OCI-M1 (cell line): ENCODE measurements at places on chromosomes 12 and 14.
A peak's percentile ranks its signal among the peaks of the same experiment; 100 is the strongest.

GRCh38 chr14:101227611-101228594 lies 324.4 kb upstream of the RTL1 start:
- DNase-seq, result no peak

DNA sequence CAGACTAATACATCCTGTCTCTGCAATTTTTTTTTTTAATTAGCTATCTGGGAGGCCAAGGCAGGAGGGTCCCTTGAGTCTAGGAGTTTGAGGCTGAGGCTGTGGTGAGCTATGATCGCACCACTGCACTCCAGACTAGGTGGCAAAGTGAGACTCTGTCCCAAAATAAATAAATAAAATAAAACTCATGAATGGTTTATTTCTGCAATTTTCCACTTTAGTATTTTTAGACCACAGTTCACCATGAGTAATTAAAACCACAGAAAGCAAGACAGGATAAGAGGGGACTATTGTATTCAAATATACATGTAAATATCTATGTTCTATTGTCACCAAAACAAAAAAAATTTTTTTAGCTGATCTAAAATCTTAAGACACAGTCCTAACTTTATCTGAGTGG lies 17.8 kb downstream of the TAOK3 start:
- DNase-seq, result no peak

DNA sequence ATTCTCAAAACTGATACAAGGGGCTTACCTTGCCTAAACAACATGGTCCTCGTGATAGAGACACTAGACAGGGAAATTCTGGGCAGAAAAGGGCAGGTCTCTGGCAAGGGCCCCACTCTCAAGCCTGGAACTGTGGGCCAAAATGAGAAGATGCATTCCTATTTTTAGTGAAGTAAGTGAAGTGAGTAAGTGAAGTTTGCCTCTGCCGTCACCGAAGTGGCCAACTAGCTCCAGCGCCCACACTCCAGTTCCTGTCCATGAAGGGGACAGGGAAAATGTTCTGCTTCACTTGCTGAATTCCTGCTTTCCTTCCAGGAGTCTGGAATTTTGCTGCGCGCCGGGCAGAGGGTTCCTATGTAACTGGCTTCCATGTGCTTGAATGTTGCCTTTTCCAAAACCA lies 1035.6 kb upstream of the TMEM132C start:
- DNase-seq, result no peak

DNA sequence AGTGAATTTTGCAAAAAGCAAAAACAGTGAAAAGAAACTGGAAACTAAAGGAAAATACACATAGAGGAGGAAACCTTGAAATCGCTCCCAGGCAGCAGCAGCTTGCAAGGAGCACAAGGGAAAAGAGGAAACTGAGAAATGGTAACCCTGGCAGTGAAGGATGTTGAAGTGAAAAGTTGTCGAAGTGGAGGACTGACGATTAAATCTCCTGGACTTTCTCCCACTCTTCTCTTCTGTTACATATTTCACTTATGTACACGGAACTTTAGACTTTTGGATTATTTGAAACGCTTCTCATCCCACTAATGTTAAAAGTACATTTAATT lies 388.8 kb upstream of the USP15 start:
- no peak for DNase-seq

DNA sequence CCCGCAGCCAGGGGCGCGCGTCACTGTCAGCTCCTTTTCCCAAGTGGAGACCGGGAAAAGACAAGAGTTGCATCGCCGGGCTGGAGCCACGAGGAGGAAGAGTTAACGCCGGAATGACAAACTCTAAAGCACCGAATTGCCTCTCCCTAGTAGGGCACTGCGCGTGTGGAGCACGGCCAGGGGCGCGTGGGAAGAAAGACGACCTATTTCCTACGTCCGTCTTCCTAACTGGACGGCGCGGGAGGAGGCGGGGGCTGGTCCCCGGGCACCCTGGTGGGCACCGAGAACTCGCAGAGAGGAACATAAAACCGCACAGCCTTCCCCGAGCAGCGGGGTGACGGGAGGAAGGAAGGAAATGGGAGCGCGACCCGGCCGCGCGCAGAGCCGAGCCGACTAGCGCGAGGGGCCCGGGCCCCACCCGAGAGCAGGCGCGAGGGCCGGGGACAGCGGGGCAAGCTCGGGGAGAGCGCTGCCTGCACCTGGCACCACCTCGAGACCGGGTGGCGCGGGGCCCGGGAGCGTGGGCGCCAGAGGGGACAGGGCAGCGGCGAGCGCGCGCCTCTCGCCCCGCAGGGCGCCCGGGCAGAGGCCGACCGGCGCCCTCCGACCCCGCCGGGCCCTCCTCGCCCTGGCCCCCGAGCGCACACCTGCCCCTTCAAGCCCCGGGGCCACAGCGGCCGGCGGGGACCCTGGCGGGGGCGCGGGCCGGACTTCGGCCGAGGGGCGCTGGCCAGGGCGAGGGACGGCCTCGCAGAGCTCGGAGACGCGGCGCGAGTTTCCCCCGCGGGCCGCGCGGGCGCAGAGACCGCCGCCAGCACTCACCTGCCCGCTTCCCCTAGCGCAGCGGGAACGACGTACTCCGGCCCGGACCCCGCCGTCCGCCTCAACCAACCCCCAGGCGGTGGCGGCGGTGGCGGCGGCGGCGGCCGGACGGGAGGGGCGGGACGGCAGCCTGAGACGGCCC lies at the start of gene SETD3:
TSS of gene SETD3 (minus strand) at position 954 of the 964 bp plus-strand sequence. CDS start 15,054 bp downstream, outside the sequence.
- peak; percentile 43 for DNase-seq

- DNase-seq, result peak; percentile 57
These were observed 6.4 kb downstream of the SSH1 start for GRCh38 chr12:108850854-108851573.
